HS-5 (cell line): ENCODE measurements at places on chromosomes 16 and 17.

- no peak for DNase-seq
Measured at GRCh38 chr17:45225964-45226530, 4.4 kb downstream of the FMNL1 start.

DNA sequence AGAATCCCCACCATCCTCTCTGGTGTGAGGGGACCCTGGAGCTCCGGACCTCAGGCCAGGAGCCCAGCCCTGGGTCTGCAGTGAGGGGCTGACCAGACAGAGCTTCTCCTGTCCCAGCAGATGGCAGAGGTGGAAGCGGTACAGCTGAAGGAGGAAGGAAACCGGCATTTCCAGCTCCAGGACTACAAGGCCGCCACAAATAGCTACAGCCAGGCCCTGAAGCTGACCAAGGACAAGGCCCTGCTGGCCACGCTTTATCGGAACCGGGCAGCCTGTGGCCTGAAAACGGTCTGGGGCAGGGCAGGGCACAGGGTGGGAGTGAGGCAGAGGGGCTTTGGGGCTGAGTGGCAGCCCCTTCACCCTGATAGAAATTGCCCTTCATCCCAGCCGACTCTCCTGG, 527 bp downstream of the UNC45B start:
- no peak for DNase-seq

- DNase-seq, result no peak
Measured at GRCh38 chr17:71329310-71330098, 791.3 kb upstream of the SOX9 start.

DNA sequence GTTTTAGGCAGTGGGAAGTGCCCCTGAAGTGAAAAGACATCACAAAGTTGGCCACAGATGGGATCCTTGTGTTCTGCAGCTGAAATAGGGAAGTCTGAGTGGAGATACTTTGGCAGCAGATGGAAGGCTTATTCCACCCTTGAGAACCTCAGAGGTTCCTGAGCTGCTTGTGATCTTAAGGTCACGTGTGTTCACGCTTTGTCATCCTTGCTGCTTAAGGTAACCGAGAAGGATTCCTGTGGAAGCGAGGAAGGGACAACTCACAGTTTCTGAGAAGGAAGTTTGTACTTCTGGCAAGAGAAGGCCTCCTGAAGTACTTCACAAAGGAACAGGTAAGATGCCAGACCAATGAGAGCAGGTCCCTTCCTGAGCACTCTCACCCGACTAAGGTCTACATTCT, 12.2 kb downstream of the ADAP2 start:
- DNase-seq, result no peak

GRCh38 chr17:62675260-62675659, 47.8 kb downstream of the MRC2 start:
- no peak for DNase-seq

DNA sequence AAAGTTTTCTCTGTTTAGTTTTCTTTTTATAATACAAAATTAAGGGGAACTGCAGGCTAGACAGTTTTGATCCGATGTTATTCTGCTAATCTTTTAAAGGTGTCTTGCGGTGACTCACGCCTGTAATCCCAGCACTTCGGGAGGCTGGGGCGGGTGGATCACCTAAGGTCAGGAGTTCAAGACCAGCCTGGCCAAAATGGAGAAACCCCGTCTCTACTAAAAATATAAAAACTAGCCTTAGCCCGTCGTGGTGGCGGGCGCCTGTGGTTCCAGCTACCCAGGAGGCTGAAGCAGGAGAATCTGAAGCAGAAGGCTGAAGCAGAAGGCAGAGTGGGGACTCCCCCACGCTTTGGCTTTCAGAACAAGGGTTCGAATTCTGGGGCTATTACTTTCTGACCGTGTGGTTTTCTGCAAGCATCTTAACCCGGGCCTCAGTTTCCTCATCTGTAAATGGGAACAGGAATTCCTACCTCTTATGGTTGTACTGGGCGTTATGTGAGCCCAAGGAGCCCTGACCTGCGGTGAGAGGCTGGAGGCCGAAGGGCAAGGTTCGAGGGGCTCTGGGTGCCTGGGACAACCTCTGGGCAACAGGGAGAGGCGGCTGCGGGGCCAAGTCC, 1.2 kb upstream of the KATNB1 start:
- no peak for DNase-seq

- peak; percentile 13 for DNase-seq
Measured at GRCh38 chr17:47203984-47204721, 5.0 kb upstream of the MYL4 start.

DNA sequence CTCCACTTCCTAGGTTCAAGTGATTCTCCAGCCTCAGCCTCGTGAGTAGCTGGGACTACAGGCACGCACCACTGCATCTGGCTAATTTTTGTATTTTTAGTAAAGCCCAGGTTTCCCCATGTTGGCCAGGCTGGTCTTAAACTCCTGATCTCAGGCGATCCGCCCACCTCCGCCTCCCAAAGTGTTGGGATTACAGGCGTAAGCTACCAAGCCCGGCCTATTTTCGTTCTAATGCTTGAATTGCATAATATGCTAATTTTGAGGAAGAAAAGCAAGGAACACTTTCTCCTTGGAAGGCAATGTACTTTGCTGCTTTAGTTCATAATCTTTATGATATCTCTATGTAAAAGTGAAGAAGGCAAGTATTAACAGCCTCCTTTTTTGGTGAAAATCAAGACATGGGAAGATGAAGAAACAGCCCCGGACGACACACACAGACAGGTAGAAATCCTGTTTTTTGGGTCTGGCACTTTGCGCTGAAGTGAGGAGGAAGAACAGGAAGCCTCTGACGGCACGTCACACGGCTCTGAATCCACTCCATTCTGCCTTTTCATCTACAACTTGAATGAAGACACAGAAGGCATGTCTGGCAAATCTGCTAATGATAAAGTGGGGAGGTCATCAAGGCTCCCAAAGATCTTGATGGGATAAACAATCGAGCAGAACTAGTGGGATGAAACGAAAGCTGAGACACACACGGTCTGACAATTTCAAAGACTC, 24.9 kb downstream of the VPS53 start:
- no peak for DNase-seq

- peak; percentile 93 for DNase-seq
Measured at GRCh38 chr17:8857919-8858318, 9.6 kb downstream of the PIK3R6 start.

GRCh38 chr16:85253084-85253941, 141.0 kb upstream of the CIBAR2 start:
- DNase-seq, result no peak

DNA sequence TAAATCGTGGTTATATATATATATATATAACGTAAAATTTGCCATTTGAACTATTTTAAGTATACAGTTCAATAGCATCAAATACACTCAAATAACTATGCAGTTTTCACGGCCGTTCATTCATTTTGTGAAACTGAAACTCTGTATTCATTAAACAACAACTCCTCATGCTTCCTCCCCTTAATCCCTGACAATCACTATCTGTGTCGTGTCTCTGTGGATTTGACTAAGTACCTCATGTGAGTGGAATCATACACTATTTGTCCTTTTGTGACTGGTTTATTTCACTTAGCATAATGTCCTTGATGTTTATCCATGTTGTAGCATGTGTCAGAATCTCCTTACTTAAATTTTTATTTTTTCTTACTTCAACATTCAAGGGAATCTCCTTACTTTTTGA, 2.8 kb downstream of the CCL23 start:
- no peak for DNase-seq

- no peak for DNase-seq
Measured at GRCh38 chr17:17269926-17270773, 10.9 kb downstream of the COPS3 start.

DNA sequence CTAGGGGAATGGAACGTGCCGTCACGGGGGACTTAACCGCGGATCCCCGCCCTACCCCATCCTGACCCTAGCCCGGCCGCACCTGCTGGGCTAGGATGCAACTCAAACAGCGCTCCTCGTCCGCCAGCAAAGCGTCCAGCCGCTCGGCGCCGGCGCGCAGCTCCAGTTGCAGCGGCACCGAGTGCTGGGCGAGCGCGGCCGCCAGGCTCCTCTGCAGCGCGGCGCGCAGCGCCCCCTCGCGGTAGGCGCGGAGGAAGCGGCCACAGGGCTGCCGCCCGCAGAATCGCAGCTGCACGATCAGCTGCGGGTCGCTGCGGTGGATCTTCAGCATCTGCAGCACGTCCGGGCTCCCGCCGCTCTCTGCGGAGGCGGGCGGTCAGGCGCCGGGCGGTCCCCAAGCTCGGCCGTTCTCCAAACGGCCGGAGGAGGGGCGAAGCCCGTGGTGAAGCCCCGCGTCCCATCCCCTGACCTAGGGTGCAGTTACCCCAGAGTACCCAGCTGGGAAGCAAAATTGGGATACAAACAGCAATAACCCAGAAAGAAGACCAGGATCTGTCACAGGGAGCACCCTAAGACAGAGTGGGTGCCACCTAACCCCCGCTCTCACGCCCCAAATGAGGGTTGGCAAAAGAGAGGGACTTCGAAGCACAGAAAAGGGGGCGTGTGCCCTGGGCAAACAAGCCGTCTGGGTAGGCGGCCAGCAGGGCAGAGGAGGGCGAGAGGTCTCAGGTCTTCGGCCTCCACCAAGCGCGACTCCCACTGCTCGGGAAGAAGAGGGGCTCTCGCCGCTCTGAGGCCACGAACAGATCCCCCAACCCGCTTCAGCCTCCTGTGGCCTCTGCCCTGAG, 4.2 kb downstream of the TRADD start:
- DNase-seq, result no peak

DNA sequence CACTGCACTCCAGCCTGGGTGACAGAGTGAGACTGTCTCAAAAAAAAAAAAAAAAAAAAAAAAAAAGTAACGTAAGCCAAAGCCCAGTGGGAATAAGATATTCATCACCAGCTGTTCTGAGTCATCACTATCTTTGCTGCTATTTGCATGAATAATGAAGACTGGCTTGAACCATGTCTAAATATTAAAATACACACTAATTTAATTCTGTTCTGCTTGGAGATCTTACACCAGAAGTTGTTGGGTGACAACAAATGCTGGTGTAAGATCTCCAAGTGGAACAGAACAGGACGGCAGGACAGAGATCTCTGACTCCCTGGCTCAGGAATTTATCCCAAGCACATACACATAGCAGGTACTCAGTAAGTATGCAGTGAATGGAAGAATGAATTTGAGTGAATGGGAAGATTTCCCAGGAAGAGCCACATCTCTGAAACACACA, 19.6 kb downstream of the DNAH17 start:
- DNase-seq, result peak; percentile 56

- no peak for DNase-seq
Measured at GRCh38 chr16:49567950-49568349, 194.3 kb downstream of the C16orf78 start.

DNA sequence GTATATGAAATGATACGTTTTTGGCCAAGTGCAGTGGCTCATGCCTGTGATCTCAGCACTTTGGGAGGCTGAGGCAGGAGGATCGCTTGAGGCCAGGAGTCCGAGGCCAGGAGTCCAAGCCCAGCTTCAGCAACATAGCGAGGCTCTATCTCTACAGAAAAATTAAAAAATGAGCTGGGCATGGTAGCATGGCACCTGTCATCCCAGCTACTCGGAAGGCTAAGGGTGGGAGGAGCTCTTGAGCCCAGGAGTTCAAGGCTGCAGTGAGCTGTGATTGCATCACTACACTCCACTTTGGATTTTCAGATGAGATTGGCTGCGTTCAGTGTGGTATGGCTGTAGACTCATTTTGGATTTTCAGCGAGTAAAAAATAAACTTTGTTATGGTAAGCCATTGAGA, 112.4 kb downstream of the DNAH3 start:
- no peak for DNase-seq

DNA sequence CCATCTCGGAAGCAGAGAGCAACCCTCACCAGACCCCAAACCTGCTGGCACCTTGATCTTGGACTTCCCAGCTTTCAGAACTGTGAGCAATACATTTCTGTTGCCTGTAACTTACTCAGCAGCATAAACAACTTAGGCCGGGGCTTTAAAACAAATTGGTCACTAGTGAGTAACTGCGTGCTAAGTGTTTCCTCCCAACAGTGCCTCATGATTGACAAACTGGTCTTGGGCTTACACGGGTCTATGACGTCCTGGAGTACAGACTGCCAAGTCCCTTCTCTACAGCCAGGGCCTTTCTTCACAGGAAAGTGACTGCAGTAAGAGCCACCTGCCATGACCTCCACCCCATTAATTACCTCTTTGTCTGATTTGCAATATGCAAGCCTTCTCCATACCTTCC, 136.7 kb downstream of the XYLT1 start:
- peak; percentile 19 for DNase-seq

- no peak for DNase-seq
Measured at GRCh38 chr16:57531253-57531575, 5.2 kb downstream of the CCDC102A start.

GRCh38 chr17:61452301-61453290, at the start of gene TBX4:
Gene TBX4 (plus strand): TSS chr17:61452422. CDS start chr17:61456491, 4,069 bp downstream.
- no peak for DNase-seq
